ENCODE measurements at places on chromosomes 4 and X.

- no peak for DNase-seq
These were observed 57.7 kb downstream of the IL13RA2 start for GRCh38 chrX:114959729-114960128.

GRCh38 chr4:10295301-10295700 lies 161.9 kb downstream of the ZNF518B start:
- DNase-seq: no peak

GRCh38 chr4:110344165-110344564 lies 131.8 kb upstream of the ENPEP start:
- no peak for DNase-seq

DNA sequence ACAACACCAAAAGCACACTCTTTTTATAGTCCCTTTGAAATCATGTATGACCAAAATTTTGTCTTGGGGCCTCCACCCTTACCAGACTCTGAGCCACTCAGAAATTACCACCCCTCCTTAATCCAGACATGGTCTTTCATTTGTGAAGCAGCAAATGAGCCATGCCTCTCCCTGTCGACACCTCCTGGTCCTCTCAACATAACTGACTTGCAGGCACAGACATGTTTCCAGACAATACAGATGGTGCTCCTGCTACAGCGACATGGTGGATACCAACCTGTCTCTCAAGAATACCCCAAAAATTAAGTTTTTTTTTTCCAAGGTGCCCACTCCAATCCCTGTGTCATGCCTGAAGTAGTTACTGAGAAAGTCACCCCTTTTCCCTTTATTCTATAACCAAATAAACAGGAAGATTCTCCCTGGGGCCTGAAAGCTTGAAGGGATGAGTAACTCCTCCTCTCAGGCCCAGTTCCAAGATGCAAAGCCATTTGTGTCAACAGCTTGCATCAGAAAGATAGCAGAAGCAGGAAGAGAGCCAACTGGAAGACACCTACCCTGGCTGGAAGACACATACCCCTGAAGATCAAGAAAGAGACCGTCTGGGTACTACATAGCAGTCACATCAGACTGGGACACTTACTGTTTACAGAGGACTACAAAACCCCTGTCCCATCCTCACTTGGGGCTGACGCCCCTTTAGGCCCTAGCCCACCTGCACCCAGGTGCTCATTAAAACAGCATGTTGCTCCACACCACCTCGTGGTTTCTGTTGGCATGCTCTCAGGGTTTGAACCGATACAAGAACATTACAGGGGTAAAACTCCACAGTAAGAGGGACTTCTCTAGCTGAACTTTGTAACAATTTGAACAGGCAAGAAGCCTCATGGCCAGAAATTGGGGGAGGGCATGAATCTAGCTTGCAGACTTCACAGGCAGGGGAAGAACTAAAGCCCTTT lies 5.5 kb upstream of the UGT2B17 start:
- DNase-seq: no peak
